ENCODE measurements at places on chromosomes 5 and 9. TPM values are rescaled to one million over a fixed set of nuclear protein-coding genes. Genes with fewer than 3 reads are reported as not detected.

Gene ZNF366
- not detected for total RNA-seq

GRCh38 chr9:133930682-133931485 lies 61.2 kb downstream of the VAV2 start:
- H3K27ac ChIP-seq: no peak overlapping the region
- H3K36me3 ChIP-seq: no peaks in the 10 kb centered on the region
- DNase-seq: no peak
- no peak overlapping the region for H3K4me3 ChIP-seq
- no peaks in the 10 kb centered on the region for H3K4me1 ChIP-seq

- DNase-seq: no peak
- H3K36me3 ChIP-seq: no peaks in the 10 kb centered on the region
- no peak overlapping the region for H3K27ac ChIP-seq
- H3K27me3 ChIP-seq: no peaks in the 10 kb centered on the region
- H3K4me3 ChIP-seq: no peak overlapping the region
Measured at GRCh38 chr5:90882448-90882847, 323.9 kb downstream of the ADGRV1 start.

GRCh38 chr5:172919525-172920446 lies 39.4 kb upstream of the RPL26L1 start:
- no peak for DNase-seq
- H3K27ac ChIP-seq: peak overlapping the region; percentile 91
- no peak overlapping the region for H3K4me3 ChIP-seq
- H3K36me3 ChIP-seq: peaks cover 15% of the 10 kb centered on the region

- H3K36me3 ChIP-seq: no peaks in the 10 kb centered on the region
- H3K4me3 ChIP-seq: no peak overlapping the region
- peaks cover 18% of the 10 kb centered on the region for H3K4me1 ChIP-seq
- DNase-seq: peak; percentile 74
- peak overlapping the region; percentile 78 for H3K27ac ChIP-seq
- no peaks in the 10 kb centered on the region for H3K27me3 ChIP-seq
Measured at GRCh38 chr9:15873573-15874177, 320.8 kb downstream of the CCDC171 start.

Gene REEP2
- 2.5 TPM for total RNA-seq

DNA sequence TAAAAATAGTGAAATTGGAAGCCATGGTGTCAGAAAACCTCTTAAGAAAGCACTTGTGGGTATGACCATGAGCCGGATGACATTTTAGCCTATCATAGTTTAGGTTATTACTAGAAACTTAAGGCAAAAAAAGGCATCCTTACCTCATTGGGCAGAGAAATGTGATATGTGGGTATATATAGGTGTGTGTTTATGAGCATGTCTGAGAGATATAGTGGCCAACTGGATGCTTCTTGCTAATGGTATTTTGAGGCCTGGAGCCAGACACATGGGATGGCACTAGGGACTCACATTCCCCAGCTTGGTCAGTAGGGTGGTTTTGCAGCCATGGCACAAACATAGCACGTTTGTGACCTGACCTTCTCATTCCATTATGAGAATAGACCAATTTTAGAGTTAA lies 295.6 kb upstream of the MEF2C start:
- H3K4me3 ChIP-seq: no peak overlapping the region
- no peak overlapping the region for H3K27ac ChIP-seq
- H3K36me3 ChIP-seq: no peaks in the 10 kb centered on the region
- H3K27me3 ChIP-seq: no peaks in the 10 kb centered on the region

DNA sequence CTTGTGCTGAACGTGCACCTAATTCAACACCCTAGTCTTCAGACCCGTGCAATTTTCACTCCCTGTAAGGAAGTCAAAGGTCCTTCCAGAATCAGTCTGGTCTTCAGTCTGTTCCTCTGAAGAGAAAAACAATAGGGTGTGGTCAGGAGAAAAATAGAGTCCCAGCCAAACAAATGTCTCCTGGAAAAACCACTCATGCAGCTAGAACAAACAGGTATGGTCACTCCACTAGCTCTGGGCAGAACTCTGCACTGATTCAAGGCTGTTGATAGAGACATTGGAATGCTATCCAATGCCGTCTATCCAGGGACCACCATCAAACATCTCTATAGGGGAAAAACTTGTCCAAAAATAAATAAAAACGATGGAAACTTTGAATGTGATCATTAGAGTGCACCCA lies 81.8 kb upstream of the MAP3K1 start:
- DNase-seq: peak; percentile 17
- H3K4me1 ChIP-seq: peaks cover 27% of the 10 kb centered on the region
- H3K36me3 ChIP-seq: no peaks in the 10 kb centered on the region
- no peak overlapping the region for H3K4me3 ChIP-seq
- H3K27me3 ChIP-seq: no peaks in the 10 kb centered on the region

GRCh38 chr9:136974817-136975535 lies 2.3 kb upstream of the PTGDS start:
- no peak overlapping the region for H3K27ac ChIP-seq
- H3K4me3 ChIP-seq: no peak overlapping the region
- H3K27me3 ChIP-seq: no peaks in the 10 kb centered on the region
- H3K4me1 ChIP-seq: no peaks in the 10 kb centered on the region
- peak; percentile 5 for DNase-seq

- no peak overlapping the region for H3K27ac ChIP-seq
- H3K27me3 ChIP-seq: peaks cover 11% of the 10 kb centered on the region
- DNase-seq: no peak
Measured at GRCh38 chr5:169503886-169504285, 79.7 kb upstream of the SPDL1 start.

Gene WHRN
- 15.3 TPM for total RNA-seq

GRCh38 chr5:36378551-36378950 lies 76.8 kb upstream of the RANBP3L start:
- H3K27ac ChIP-seq: no peak overlapping the region
- H3K4me1 ChIP-seq: peaks cover 11% of the 10 kb centered on the region
- H3K27me3 ChIP-seq: peaks cover 13% of the 10 kb centered on the region

DNA sequence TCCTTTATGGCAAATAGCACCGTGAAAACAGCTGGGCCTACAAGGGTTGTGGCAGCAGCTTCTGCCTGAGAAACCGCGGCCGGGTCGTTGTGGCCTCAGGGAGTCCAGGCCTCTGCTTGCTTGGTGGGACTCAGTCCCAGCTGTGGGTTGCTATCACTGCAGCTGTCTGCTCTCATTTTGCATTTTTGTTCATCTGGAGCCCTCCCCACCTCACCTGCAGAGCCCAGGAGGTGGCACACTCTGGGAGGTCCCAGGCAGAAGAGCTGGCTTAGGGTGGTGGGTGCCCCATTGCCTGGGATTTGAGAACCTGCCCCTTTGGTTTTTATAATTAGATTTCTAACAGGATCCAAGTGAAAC lies 138.4 kb downstream of the GADD45G start:
- H3K4me1 ChIP-seq: no peaks in the 10 kb centered on the region
- H3K27me3 ChIP-seq: no peaks in the 10 kb centered on the region
- no peaks in the 10 kb centered on the region for H3K36me3 ChIP-seq
- no peak for DNase-seq
- no peak overlapping the region for H3K4me3 ChIP-seq
- H3K27ac ChIP-seq: no peak overlapping the region

Gene GRXCR2
- not detected for total RNA-seq

DNA sequence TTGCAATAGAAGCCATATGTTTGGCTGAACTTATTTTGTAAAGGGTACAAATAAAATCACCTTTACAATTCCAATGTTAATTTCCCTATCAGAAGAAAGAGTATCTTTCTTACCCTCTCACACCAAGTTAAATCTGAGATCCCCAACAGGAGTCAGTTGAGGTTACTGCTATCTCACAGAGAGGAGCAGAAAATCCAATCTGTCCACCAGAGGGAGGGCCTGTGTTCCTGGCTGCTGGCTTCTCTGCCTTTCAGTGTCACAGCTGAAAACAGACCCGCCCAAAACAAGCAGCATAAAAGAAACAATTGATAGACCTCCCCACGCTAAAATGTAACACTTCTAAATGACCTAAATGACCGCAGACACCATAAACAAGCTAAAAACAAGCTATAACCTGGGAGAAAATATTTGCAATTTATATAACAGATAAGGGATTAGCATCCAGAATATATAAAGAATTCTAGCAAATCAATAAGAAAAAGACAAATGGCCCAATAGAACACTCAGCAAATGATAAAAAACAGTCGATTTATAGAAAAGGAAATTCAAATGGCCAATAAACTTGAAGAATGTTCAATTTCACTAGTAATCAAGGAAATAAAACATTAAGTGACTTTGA lies 24.5 kb upstream of the MVB12B start:
- H3K4me3 ChIP-seq: no peak overlapping the region
- no peaks in the 10 kb centered on the region for H3K27me3 ChIP-seq
- H3K36me3 ChIP-seq: no peaks in the 10 kb centered on the region
- no peak overlapping the region for H3K27ac ChIP-seq
- no peaks in the 10 kb centered on the region for H3K4me1 ChIP-seq

Measured in PC-3 (cell line).